ELR (cell line): ENCODE measurements at places on chromosomes 5 and 9.
A peak's percentile ranks its signal among the peaks of the same experiment; 100 is the strongest.

DNA sequence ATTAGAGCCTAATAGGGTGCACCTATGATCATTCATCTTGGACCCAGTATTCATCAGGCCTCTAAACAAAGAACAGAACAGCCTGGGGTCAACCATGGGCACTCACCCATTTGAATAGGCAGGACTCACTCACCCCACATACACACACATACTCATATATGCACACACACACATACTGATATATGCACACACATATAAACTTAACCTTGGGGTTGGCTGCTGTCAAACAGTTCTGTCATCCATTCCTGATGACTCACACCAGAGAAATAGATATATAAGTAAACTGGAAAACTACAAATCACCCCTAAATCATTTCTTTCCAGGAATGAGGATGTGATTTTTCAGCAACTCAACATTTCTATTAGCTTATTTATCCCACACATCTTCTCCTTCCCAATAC, 51.3 kb downstream of the ARL15 start:
- DNase-seq: peak; percentile 66

DNA sequence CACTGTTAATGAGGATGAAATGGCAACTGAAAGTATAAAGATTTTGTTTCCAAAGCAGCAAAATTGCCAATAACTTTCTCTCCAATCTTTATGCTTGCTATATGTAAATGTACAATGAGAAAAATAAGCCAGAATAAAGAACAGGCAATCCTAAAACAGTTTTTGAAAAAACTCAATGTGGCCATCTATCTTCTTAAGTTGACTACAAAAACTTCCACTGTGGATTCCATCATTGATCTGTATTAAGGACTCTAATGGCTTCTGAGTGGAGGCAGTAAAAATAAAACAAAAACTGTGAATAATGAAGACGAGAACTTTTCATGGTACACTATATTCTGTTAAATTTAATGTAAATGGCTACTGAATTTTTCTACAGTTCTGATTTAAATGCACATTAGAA, 382.9 kb downstream of the TMEM232 start:
- no peak for DNase-seq

DNA sequence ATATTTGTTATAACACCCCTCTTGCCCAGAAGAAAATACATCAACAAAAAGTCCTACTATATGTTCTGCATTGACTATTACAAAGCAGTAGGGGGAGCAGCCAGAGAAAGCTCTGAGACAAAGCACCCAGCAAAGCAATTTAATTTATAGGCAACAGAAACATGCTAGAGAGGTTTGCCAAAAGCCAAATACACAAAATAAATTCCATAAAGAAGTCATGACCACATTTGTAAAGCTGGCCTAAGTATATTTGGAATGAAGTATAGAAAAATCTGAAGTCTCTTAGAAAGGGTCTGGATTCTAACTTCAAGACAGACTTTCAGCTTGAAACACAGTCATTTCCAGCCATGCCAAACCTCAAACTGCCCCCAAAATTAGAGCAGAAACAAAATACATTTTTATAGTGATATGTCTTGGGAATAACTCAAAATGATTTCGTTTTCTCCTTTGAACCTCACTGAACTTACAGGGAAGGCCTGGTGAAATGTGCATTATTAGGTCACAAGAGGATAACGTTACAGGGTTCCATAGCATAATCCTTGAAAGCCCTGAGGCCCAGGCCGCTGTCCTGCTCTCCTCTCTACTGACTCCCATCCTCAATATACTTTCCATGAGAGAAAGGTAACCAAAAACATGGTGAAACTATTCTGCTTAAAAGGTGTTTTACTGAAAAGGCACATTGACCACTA, 451.8 kb downstream of the RAB3C start:
- peak; percentile 76 for DNase-seq

- DNase-seq: no peak
Observed at GRCh38 chr9:87674565-87675299, 51.2 kb upstream of the CTSL start.

GRCh38 chr5:105940181-105940580, 1730.6 kb downstream of the EFNA5 start:
- no peak for DNase-seq

GRCh38 chr5:131671994-131672655, 37.1 kb upstream of the RAPGEF6 start:
- no peak for DNase-seq

DNA sequence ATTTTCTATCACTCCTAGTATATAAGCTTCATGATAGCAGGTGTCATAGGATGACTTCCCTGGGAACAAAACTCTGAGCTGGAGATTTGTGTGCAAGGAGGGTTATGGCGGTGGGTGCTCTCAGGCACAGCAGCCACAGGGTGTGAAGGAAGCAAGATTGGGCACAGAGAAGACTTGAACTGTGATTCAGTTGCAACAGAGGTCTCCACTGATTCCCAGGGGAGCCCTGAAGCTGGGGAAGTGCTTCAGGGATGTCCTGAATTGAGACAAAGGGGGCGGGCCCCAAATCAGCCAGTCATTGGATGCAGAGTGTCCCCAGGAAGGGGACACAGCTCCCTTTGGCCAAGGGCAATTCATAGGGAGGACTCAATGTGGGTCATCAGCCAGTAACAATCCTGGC, 44.4 kb upstream of the ANKRD55 start:
- DNase-seq: no peak

DNA sequence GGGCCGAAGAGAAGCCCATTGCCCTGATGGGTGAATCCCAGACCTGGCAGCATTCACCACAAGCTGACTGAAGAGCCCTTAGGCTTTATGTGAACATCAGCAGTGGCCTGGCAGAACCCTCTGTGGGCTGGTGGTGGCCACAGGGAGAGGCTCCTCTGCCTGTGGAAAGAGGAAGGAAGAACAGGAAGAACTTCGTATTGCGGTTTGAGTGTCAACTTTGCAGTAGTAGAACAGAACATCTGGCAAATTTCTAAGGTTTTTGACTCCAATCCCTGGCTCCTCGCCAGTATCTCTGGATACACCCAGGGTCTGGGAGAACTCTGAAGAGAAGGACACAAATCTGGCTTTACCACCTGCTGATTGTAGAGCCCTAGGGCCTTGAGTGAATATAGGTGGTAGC, 356.4 kb upstream of the GRAMD2B start:
- no peak for DNase-seq

DNA sequence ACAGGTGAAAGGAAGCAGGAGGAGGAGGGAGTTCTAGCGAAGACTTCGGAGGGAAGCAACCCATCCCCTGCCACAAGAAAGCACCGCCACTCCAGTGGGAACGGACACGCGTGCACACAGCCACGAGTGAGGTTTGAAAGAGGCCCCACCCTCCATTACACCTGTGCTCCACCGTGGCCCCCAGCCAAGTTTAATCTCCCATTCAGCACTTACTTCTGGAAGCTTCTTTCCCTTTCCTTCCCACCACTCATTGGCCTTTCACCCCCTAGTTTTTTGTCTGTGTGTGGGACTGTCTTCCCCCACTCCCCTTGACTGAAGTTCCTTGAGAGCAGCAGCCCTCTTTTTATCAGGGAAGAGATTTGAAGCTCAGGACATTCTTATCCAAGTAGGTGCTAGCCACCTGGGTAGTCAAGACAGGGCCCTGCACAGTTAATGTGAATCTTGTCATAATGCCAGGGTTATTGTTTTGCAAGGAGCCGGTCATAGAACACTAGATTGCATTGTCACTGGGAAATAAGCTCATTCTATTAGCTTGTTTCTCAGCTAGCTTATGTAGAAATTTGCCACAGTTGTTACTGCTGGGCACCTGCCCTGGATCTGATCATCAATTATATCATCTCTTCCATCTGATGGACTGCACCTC, 256.0 kb downstream of the DOCK8 start:
- no peak for DNase-seq

- peak; percentile 60 for DNase-seq
Observed at GRCh38 chr5:75052192-75053053, at the start of gene GCNT4. Gene GCNT4, minus strand, starts transcription at chr5:75052558. Its CDS starts 22,521 bp downstream, at chr5:75030037.
